Caki2 (cell line): ENCODE measurements at places on chromosomes 4 and X. TPM values are rescaled to one million over a fixed set of nuclear protein-coding genes. Genes with fewer than 3 reads are reported as not detected.

The STOX2 gene
- 6.2 and 12.2 TPM in 2 replicates for total RNA-seq

GRCh38 chrX:129738466-129739308, at the start of gene XPNPEP2:
Gene XPNPEP2, plus strand, starts transcription at chrX:129738979. Its CDS starts 235 bp downstream, at chrX:129739214.
- no peak for DNase-seq

The DAPP1 gene
- not detected in 2 replicates for total RNA-seq

The GAGE12H gene
- total RNA-seq = not detected in 2 replicates

The HPGDS gene
- total RNA-seq = not detected in 2 replicates

The PPP4R3C gene
- not detected in 2 replicates for total RNA-seq

The GLRA3 gene
- not detected in 2 replicates for total RNA-seq

GRCh38 chrX:8034058-8034457, 106.8 kb upstream of the PNPLA4 start:
- no peak for DNase-seq

DNA sequence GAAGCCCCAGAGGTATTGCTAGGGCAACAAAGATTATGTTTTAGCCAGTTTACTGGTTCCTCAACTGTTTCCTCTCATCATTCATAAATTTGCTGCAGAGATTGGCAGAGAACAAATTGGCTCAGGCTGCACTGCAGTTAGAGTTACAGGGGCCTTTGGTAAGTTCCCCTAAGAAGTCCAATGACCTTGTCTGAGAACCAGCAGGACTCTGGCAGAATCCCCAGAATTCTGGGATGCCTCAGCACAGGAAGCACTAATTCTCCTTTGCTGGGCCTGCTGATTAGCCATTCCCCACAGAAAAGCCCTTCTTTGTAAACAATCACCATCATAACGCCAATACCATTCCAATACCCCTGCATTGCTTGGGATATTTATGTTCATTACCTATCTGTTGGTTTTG, 151.3 kb downstream of the USP46 start:
- no peak for DNase-seq

DNA sequence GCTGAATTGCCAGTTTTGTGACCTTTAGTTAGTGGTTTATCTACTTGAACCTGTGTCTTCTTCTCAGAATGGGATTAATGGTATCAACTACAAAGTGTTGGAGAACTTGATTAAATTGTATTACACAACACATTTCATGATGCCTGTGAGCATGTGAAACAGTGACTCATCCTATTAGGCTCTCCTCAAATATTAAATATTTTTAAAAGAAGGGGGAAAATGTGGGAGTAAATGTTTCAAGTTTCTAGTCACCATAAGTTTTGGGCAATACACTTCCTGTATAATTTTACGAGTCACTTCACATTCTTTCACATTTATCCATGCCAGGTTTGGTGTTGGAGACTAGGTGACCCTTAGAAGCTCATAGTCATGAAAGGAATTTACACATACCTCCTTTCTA, 147.0 kb downstream of the HS3ST1 start:
- DNase-seq = no peak

The SPANXN4 gene
- total RNA-seq = not detected in 2 replicates

The FAT1 gene
- 107 and 110 TPM in 2 replicates for total RNA-seq

DNA sequence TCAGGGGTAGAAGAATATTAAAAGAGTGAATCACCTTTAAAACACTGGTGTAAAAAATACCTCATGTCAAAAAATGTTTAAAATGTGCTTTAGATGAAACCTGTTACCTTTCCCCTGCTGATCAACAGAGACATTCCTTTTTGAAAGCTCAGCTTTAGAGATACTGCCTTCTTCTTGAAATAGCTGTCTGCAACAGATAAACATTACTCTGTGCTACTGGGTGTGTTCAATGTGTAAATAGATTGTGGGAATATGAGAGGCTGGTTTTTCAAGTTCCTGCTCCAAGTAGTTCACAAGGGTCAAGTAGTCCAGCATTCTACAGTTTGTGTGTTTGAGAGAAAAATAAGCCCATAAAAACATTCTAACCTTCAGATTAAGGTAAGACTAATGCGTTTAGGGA, at the start of gene SYTL5:
TSS of gene SYTL5 (plus strand) at position 263 of the 400 bp plus-strand sequence. CDS start 27,337 bp downstream, outside the sequence.
- no peak for DNase-seq

GRCh38 chr4:137541181-137541580, 8.9 kb upstream of the PCDH18 start:
- DNase-seq = no peak

GRCh38 chr4:15719506-15719905, 16.6 kb downstream of the BST1 start:
- no peak for DNase-seq

DNA sequence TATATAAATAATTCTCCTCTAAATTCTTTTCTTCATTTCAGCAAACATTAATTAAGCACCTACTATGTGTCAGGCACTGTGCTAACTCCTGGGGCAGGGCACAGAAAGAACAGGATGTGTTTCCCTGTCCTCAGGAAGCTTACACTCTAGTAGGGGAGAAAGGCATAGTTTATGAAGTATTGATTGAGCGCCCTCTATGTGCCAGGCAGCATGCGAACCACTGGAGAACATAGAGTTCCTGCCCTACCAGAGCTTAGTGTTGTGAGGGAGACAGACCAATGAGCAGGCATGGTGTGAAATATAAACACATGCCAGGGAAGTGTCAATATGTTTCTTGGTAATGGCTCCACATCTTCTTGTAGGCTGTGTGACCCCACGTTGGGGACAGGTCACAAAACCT, 3.7 kb downstream of the ADGRG4 start:
- no peak for DNase-seq

DNA sequence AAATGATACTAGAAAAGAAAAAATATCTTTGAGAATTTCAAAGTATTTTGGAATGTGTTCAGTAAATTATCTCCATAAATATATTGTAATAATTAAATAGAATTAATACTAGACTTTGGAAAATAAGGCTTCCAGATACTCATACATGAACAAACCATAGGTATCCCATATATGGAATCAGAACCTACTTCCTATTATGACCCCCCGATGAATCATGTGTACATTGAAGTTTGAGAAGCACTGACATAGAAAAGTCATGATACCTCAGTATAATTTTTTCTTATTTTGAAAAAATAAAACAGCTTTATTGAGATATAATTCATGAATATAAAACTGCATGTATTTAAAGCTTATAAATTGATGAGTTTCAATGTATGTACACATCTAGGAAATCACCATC, 27.2 kb upstream of the SMARCA5 start:
- no peak for DNase-seq

- DNase-seq = no peak
These were observed 179.4 kb upstream of the CASK start for GRCh38 chrX:42102586-42103282.

The UGT2B11 gene
- total RNA-seq = not detected in 2 replicates

DNA sequence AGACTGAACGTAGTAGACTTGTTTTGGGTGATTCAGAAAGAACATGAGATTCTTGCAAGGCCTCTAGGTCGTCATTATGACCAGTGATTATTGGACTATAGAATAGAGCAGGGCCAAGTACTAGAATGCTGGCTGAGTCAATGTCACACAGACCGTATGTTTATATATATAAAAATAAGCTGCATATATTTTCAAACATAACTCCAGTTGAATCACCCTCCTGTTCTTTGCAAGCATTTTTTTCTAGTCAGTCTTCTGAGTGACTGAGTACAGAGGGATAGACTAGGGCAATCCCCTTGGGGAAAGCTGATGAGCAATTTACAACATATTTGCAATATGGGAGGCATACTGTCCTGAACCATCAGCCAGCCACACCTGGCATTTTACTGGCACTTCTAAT, 48.4 kb upstream of the PRPS1 start:
- no peak for DNase-seq

GRCh38 chr4:81667539-81667938, 195.8 kb upstream of the RASGEF1B start:
- no peak for DNase-seq

The CHIC1 gene
- 2.7 and 3.2 TPM in 2 replicates for total RNA-seq

The SCML2 gene
- 1.8 and 3.3 TPM in 2 replicates for total RNA-seq

GRCh38 chr4:804804-805203, 21.1 kb downstream of the CPLX1 start:
- no peak for DNase-seq

GRCh38 chr4:3257103-3257555, 8.2 kb downstream of the MSANTD1 start:
- DNase-seq = no peak

DNA sequence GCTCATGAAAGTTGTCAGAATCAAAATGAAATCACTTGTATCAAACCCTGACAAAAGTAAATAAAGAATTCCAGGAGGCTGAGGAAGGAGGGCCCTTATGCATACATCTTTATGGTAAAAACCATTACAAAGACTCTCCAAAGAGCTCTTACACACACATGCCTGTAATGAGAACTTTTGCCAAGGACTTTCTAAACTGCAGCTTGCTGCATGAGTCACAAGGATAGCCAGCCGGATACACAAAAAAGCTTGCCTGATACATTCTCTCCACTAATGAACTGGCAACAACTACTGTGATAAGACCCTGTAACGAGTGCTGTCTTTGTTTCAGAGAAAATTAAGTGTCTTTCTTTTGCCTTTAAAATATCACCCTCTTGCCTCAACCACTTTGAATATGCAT, 618.1 kb downstream of the PPP4R3C start:
- DNase-seq = no peak

The GAGE12J gene
- total RNA-seq = not detected in 2 replicates

The P2RY8 gene
- not detected in 2 replicates for total RNA-seq

DNA sequence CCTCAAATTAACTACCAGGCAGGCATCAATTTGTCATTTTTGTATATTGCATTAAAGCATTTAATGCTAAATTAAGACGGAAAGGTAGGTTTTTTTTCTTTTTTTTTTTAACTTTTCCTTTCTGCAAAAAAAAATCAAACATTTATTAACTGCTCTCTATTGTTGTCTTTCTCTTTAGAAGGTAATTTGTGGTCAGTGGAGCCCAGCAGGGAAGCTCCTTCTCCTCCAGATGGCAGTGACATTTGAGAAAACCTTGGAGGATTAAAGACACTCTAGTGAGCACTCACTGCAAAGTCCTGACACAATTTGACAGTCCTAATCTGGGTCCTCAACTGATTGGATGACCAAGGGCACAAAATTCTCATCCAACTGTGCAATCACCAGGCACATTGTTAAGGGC, 102.4 kb downstream of the SLIT2 start:
- peak; percentile 35 for DNase-seq

The GABRA4 gene
- total RNA-seq = not detected in 2 replicates
